Fibroblast of gingiva (primary cell): ENCODE measurements at places on chromosomes 4 and X.

- DNase-seq = no peak
These were observed 749.5 kb upstream of the PCDH7 start for GRCh38 chr4:29970626-29971025.

DNA sequence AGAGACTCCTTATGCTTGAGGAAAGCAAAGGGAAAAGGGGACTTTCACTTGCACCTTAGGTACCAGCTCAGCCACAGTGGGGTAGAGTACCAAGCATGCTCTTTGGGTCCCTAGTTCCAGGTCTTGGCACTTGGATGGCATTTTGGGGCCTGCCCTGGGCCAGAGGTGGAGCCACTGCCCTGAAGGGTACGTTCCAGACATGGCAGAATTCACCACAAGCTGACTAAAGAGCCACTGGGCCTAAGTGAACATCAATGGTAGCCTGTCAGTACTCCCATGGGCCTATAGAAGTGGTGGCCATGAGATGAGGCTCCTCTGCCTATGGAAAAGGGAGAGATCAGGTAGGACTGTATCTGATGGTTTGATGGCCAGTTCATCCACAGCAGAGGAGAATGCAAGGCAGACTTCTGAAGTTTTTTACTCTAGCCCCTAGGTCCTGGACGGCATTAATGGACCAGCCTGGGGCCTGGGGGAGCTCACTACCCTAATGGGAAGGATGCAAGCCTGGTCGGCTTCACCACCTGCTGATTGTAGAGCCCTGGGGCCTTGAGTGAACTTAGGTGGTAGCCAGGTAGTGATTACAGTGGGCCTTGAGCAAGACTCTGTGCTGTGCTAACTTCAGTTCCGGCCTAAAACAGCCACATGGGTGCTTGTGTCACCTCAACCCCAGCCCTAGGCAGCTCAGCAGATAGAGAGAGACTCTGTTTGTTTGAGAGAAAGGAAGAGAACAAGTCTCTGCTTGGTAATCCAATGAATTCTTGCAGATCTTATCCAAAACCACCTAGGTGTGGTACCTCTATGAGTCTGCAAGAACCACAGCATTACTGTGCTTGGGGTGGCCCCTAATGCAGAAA lies 19.8 kb upstream of the HSFX4 start:
- DNase-seq = no peak

DNA sequence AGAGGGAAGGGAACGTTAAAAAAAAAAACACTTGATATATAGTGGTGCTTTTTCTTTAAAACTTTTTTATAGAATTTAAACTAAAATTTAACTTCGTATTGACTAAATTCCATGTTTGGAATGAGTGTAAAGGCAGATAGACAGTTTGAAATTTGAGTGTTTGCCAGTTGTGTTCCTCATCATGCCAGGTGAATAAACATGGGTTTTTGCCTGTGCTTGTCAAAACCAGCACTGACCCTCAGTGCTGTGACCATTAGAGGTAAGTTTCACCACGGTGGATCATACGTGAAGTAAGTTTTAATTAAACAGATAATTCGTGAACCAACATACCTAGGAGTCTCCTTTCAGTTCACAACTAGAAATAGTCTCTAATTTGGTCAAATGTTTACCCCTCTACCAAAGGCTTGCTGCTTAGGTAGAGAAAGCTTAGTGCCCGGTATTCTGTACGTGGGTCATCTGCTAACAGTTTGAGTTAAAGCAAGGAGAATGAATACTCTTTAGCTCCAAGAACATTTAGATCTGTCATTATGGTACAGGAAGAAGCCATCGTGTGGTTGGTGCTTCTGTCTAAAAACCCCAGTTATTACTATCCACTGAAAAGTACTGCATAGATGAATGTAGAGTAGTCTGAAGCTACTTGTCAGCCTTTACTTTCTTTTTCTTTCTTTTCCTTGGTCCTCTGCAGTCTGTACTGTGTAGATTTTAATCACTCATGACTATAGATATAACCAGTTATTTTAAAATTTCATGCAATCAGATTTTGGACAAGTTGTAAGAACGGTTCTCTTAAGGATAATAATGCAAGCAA lies 32.7 kb downstream of the KIAA0232 start:
- DNase-seq = no peak

- DNase-seq = no peak
These were observed 138.9 kb downstream of the SOWAHB start for GRCh38 chr4:76758996-76759395.
